Small intestine (tissue), 16 donors: ENCODE measurements at places on chromosomes 1 and 21. TPM values are rescaled to one million over a fixed set of nuclear protein-coding genes. Genes with fewer than 3 reads are reported as not detected.

DNA sequence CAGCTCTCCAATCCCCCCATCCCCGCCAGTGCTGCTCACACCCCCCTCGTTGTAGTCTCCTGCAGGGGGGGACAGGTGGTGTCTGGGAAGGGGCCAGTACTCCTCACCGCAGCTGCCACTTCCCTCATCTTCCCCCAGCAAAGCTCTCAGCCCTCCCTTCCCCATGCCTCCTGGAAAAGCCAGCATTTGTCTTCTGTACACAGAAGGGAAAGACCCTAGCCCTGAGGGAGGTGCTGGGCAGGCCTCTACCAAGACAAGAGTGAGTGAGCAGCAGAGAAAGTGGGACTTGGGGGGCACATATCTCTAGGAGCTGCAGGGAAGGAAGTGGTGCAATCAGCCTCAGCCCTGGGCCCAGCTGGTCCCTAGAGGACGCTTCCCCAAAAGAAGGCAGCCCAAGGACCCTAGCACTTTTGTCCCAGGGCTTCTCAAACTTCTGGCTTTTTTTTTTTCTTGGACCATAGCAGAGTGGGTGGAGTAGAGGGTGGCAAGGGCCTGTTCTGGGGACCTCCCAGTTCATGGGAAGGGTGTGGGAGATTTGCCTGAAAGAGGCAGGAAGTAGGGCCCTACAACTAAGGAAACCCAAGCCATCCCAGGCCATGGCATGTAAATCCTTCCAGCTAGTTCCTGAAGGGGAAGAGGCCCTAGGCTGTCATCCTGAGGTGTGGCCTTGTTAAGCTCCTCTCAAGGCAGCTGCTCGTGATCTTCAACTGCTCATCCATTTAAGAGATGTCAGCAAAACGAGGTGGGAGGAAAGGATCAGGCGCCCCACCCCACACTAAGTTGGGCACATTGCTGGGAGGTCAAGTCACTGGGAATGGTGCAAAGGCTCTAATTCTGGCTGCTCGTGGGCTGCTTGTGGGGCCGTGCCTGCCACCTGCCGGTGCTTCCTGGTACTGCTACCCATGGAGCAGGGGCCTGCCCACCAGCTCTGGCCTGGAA, 12.6 kb downstream of the ZC3H12A start:
- no peak overlapping the region for H3K4me3 ChIP-seq
- no peak overlapping the region for H3K27ac ChIP-seq
- no peaks in the 10 kb centered on the region for H3K27me3 ChIP-seq
- DNase-seq, result peak; percentile 89

DNA sequence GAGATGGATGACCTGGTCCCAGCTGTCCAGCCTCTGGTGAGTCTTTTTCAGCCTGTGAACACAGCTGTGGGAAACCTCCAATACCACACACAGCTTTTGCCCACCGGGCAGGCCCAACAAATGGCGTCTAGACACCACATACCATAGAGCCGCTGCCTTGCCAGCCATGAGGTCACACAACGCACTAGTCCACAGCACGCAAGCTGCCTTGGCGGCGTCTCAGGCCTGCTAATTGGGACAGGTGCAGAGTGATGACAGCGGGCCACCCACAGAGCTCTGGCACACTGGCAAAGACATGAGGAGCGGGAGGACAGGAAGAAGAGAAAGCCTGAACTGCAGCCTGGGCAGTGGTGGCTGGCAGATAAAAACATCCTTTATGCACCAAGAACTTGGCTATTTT, 125.5 kb downstream of the ADAMTS1 start:
- H3K4me1 ChIP-seq, result no peaks in the 10 kb centered on the region
- no peaks in the 10 kb centered on the region for H3K36me3 ChIP-seq
- H3K27ac ChIP-seq, result no peak overlapping the region
- DNase-seq, result no peak
- H3K4me3 ChIP-seq, result no peak overlapping the region

DNA sequence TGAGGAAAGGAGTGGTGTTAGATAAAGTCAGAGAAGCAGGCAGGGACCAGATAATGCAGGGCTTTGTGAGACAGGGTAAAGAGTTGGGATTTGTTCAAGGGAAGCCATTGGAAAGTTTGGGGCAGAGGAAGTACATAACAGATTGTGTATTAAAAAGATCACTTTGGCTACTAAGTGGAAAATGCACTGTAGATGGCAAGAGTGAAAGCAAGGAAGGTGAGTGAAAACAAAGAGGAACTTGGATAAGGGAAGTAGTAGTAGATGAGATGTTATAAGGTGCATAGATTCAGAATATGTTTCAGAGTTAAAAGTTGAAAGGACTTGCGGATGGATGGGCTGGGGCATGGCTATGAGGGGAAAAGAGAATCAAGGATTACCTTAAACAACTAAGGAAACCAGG, 17.4 kb downstream of the MRPL39 start:
- no peaks in the 10 kb centered on the region for H3K27me3 ChIP-seq
- H3K27ac ChIP-seq, result no peak overlapping the region

DNA sequence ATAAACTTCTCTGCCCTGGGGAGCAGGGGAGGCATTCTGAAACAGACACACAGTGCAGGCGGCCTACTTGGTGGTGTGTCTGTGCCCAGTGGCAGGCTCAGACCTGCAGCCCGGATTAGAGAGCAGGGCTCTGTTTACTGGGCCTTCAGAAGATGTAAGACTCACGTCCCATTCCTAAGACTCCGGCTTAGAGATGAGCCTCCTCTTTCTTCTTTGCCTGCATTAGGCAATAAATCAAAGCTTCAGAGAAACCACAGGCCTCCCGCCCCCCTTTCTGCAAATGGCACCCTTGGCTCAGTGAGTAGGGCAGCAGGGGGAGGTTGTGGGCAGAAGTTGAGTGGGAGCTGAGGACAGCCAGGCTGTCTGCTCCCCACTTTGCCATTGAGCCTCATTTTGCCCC, 35.8 kb downstream of the LGR6 start:
- DNase-seq, result no peak
- H3K27ac ChIP-seq, result no peak overlapping the region
- H3K27me3 ChIP-seq, result no peaks in the 10 kb centered on the region
- no peaks in the 10 kb centered on the region for H3K4me1 ChIP-seq
- H3K36me3 ChIP-seq, result no peaks in the 10 kb centered on the region

The FMN2 gene
- not detected for polyA plus RNA-seq

The KLHDC7A gene
- polyA plus RNA-seq, result 0.22 TPM

The WDR64 gene
- not detected for polyA plus RNA-seq

The FLG gene
- not detected for polyA plus RNA-seq
